ENCODE measurements at places on chromosomes 11 and 22.

DNA sequence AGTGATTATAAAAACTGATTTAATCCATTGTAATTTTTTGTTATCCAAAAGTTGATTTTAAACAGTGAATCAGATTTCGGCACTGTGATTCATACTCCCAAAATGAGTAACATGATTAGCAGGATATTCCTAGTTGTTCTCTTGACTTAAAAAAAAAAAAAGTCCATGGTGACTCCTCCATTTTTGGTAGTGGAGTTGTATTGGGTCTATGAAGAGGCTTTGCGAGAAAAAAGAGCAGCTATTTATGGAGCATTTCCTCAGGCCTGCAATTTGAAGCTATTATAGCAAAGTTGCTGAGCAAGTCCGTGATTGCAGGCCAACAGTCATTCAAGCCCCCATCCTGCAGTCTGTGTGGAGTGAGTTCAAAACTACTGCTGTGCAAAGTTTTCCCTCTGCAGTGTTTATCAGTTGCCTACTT, 28.8 kb downstream of the YAP1 start:
- DNase-seq, result no peak

DNA sequence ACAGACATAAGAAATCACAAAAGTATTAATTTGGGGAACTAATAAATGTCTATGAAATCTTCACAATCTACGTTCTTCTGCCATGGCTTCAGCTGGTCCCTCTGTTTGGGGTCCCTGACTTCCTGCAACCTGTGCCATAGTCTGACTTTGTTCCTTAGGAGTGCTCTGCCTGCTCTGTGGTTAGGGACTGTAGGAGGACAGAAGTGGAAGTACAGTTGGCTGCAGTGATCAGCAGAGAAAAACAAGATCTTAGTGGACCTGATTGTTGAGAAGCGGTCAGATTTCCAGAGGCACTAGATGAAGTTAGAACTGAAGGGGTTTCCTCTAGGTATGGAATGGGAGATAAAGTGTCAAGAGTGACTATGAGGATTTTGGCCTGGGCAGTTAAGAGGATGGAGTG, 80.6 kb downstream of the PPP6R3 start:
- DNase-seq, result no peak

GRCh38 chr11:61602775-61603569, 22.1 kb upstream of the SYT7 start:
- DNase-seq, result no peak

- DNase-seq, result no peak
These were observed 4.7 kb downstream of the TCIRG1 start for GRCh38 chr11:68043349-68044144.

DNA sequence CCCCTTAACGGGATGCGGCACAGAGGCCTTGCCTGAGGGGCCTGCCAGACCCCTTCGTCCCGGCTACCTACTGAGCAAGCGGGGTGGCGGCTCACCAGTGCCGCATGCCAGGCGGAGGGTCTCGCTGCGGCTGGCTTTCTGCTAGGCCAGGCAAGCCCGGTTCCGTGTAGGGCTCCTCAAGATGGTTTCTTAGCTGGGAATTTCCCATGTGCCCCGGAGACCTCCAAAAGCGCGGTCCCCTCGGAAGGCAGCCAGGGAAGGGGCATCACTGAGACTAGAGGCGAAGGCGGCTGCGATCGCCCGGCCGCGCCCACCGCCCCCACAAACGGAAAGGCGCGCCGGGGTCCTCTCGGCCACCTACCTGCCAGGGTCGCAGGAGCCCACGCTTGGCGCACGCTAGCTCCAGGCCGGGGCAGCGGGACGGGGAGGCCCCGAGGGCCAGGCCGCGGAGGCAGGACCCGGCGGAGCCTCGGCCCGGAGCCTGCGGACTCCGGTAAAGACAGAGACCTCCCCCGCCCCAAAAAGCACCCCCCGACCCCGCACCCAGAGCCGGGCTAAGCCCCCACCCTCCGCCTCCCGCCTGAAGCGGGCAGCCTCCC, 23.8 kb downstream of the MICAL3 start:
- DNase-seq, result peak; percentile 21

- DNase-seq, result no peak
These were observed 1.7 kb downstream of the TSPAN18 start for GRCh38 chr11:44728491-44728910.

GRCh38 chr11:6269994-6270393, 10.4 kb downstream of the CCKBR start:
- DNase-seq, result no peak

- DNase-seq, result no peak
These were observed 4.7 kb downstream of the DGCR8 start for GRCh38 chr22:20084547-20085413.

GRCh38 chr22:25405841-25406509, 158.5 kb upstream of the GRK3 start:
- no peak for DNase-seq

GRCh38 chr22:49734390-49734789, 93.3 kb downstream of the BRD1 start:
- no peak for DNase-seq

- no peak for DNase-seq
These were observed 15.6 kb downstream of the KIAA1671 start for GRCh38 chr22:24968066-24968561.

- DNase-seq, result no peak
These were observed 471.1 kb downstream of the TBC1D22A start for GRCh38 chr22:47233316-47234243.

DNA sequence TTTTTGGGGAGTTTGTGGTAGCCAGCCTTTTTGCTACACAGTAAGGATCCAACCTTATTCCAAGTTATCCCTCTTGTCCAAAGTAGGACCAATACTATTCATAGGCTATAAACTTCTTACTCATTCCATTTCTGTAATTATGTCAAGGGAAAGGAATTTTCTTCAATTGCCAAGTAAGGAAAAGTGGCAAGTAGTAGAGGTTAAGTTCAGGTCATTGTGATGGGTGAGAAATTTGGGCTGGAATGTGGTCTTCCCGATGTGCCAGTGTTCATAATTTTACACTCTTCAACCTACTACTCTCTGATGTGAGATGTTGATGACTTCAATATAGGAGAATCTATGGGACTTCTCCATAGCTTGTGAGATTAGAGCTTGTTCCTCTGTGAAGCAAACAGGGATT, 648.8 kb downstream of the METTL15 start:
- no peak for DNase-seq

DNA sequence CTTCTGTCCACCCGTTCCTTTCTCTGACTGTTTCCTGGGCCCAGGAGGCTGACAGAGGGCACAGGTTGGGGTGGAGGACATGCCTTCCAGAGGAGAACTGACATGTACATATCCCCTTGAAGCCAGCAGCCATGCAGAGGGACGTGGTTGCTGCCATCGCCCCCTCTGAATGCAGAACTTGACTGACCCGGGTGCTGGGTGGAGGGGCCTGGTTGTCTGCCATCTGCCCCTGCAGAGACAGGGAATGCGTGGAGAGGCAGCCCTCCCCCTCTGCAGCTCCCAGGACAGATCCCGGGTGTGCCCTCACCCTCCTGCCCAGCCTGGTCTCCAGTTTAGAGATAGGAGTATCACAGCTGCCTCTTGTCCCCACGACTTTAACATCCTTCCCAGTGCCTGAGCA, 383.0 kb upstream of the B3GAT1 start:
- no peak for DNase-seq

DNA sequence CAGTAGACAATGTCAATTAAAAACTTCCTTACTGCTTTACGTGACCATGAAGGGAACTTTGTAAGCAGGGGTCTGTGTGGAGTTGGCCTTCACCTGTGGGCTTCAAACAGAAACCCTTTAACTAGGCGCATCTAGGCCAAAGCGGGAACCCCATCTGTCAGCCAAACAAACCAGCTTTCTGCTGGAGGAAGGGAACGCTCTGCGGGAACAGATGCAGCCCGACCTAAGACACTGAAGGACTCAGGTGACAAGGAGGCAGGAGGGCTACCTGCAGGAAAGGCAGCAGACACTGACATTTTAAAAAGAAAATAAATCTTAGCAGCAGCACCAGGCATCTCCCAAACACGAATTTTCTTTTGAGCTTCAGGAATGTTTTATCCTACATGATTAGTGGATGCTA, 78.4 kb downstream of the CADM1 start:
- no peak for DNase-seq

GRCh38 chr11:100855466-100856067, 168.5 kb downstream of the ARHGAP42 start:
- DNase-seq, result no peak

GRCh38 chr11:35548925-35549561, 23.6 kb upstream of the PAMR1 start:
- no peak for DNase-seq

DNA sequence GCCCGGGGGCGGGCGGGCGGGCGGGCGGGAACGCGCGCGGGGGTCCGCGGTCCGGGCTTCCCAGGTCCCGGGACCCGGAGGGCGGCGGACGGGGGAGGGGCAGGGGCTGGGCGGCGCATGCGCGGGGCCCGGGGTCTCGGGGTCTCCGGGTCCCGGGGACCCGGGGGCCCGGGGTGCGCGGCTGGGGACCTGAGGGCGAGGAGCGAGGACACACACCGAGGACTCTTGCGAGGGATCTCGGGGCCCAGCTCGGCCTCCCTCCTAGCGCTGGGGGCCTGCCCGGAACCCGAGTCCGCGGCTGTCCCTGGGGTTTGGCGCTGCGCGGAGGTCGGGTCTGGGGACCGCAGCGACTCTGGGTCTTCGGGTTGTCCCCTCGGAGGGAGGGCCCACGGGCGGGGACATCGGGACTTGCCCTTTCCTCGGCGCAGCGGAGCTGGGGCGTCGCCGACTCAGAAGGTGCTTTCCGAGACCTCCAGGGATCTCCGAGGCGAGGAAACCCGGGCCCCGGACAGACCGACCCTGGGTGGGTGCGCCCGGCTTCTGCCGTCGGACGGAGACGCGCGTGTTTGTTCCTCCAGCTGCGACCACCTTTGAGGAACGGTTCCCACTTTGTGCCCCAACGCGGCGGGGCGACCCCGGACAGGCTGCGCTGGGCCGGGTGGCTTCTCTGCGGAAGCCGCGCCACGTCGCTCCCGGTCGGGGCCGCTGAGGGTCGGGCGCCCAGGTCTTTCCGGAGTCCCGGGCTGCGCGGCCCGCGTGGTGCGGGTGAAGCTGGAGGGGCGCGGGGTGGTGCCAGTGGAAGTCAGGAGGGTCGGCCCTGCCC, 540 bp downstream of the PPARA start:
- peak; percentile 57 for DNase-seq

GRCh38 chr11:115170133-115170815, 333.9 kb downstream of the CADM1 start:
- DNase-seq, result peak; percentile 9

- peak; percentile 75 for DNase-seq
These were observed 57.1 kb downstream of the PARVB start for GRCh38 chr22:44080936-44081861.

DNA sequence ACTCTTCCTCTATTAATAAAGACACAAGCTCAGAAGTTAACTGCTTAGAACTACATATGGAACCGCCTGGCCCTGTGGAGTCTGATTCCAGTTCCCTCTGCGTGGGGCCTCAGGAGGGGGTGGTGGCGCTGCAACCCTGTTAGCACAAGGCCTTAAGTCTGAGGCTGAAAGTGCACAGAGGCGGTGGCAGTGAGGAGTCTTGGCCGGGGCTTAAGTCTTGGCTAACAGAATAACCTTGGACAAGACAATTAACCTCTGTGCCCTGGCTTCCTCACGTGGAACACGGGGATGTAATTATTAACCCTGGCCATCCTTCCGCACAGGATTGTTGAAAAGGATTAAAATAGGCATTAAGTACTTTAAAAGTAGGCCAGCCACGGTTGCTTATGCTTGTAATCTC, 191.5 kb downstream of the CEP164 start:
- no peak for DNase-seq

GRCh38 chr11:124297921-124298320, 15.8 kb downstream of the OR8D1 start:
- no peak for DNase-seq

DNA sequence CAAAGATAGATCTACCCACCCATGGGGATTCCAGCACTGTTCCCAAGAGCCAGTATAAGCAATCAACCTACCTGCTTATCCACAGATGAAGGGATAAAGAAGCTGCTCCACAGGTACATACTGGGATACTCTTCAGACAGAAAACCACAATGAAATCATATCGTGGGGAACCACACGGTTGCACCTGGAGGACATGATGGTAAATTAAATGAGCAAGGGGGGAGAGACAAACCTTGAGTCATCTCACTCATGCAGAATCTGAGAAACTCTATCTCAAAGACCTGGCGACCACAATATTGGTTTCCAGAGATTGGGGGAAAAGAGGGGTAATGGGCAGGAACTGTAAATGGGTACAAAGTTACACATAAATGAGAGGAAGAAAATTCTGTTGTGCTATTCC, 14.5 kb downstream of the RGL4 start:
- peak; percentile 45 for DNase-seq

DNA sequence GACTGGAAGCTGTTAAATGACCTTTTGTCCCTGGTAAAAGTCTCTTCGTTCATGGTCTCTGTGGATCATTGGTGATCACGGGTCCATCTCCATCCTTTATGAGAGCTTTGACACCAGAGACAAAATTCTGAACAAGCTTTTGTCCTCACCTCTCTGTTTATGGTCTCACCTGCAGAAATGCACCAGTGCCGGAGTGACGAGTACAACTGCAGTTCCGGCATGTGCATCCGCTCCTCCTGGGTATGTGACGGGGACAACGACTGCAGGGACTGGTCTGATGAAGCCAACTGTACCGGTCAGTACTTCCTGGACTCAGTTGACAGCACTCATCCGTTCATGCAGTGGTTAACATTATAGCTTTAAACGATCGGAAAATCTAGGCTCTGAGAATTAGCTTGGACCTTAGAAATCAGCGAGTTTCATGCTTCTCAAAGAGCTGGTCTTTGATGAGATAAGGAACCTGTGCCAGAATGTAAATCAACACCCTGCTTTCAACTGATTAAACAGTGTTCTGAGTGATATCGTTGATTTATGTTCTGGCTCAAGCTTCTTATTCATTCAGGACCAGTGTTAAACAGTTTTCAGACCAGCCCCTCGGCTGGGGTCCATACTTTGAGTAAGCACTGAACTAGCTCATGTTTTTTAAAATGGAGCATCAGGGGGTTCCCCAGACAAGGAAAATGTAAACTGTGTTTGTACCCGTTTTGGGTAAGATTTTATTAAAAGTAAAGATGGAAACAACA, 124.5 kb upstream of the SORL1-AS1 start:
- no peak for DNase-seq

- DNase-seq, result no peak
These were observed 5.6 kb downstream of the CCDC82 start for GRCh38 chr11:96384156-96384555.
